ENCODE measurements at places on chromosomes 6 and 20.

DNA sequence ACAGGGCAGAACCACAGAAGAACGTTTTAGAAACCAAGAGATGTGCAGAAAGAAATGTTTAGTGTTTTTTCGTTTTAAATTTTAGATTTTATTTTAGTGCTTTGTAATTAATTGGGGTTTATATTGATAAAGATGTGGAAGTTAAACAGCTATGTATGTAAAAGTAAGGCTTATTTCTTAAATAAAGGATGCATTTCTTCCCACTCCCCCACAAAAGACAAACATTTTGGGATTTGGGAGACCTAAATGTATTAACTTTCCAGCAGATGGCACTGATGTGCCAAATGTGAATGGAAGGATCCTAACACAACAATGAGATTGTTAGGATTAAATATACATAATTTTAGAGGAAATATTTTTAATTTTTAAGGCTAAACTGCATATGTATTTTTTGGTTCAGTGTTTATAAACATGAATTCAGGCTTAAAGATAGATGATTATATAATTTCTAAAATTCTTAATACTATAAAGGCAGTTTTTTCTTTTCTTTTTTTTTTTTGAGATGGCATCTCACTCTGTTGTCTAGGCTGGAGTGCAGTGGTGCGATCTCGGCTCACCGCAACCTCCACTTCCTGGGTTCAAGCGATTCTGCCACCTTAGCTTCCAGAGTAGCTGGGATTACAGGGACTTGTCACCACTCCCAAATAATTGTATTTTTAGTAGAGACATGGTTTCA, 12.0 kb downstream of the PFDN4 start:
- no peak for DNase-seq

DNA sequence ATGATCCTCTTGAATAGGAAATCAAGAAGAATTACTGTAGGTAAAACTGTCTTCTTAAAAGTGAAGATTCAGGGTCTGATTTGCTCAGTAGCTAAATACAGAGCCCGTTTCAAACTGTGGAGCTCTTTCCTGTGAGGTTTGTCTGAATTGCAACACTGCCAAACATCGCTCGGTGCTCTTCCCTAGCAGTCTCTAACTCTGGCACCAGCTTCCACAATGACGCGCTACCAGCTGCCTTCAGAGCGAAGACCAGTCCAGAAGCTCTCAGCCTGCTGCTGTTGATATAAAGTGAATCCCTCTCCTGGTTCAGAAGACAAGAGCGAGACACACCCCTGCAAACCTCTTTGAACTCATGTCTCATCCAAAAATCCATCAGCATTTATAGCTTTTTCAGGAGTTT, 447.0 kb downstream of the LMBRD1 start:
- DNase-seq = no peak

- no peak for DNase-seq
Observed at GRCh38 chr6:16236631-16237199, 1.7 kb upstream of the GMPR start.

DNA sequence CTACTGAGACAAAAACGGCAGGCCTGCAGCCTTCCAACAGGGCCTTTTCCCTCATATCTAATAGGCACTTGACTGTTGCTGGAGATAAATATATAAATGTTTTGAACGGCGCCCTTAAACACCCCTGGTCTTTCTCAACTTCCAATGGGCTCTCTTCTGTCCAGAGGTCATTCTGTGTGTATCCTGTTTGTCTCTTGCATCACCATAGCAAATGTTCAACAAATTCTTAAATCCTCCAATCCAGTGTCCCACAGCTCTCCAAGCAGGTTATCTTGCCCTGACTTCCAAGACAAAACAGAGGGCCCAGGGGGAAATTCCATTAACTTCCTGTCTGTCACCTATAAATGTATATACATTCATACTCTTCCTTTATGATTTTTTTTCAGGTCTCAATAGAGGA, 62.0 kb downstream of the OR2J2 start:
- no peak for DNase-seq

GRCh38 chr6:102655823-102656222, 1262.3 kb downstream of the GRIK2 start:
- DNase-seq = no peak

DNA sequence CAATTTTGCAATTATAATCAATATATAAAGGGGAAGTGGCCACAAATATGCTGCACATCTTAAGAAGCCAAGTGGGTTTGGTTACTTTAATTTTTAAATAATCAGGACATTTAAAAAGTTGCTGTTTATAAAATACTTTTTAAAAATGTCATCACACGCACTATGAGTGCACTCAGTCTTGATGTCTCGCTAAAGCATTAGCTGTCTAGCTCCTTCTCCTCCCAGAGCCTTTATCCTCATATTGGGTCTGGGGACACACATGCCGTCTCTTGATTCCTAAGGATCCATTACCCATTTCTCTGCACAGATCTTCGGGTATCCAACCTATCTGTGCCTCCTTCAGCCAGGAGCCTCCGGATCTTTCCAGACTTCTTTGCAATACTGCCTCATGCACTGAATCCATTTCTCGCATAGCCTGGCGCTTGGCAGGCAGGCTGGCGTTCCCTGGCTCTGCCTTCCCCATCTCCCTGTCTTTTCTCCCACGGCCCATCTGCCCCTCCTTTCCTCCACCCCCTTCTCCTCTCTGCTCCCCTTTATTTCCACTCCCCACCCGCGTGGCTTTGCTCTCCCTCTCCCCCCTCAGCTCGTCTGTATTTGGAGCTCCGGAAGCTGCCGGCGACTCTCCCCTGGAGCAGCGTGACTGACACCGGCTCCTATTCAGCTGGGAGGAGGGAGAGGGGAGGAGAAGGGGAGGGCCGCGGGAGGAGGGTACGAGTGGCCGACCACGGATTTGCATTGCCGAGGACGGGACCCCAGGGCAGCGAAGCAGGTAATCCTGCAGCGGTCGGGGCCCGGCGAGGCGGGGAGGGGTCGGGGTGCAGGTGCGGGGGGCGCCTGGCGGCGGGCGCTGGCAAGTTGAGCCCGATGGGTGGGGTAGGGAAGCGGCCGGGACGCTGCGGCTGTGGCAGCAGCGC, at the start of gene CAP2:
TSS of gene CAP2 (plus strand) at position 618 of the 914 bp plus-strand sequence. CDS start 27,961 bp downstream, outside the sequence.
- DNase-seq = no peak

DNA sequence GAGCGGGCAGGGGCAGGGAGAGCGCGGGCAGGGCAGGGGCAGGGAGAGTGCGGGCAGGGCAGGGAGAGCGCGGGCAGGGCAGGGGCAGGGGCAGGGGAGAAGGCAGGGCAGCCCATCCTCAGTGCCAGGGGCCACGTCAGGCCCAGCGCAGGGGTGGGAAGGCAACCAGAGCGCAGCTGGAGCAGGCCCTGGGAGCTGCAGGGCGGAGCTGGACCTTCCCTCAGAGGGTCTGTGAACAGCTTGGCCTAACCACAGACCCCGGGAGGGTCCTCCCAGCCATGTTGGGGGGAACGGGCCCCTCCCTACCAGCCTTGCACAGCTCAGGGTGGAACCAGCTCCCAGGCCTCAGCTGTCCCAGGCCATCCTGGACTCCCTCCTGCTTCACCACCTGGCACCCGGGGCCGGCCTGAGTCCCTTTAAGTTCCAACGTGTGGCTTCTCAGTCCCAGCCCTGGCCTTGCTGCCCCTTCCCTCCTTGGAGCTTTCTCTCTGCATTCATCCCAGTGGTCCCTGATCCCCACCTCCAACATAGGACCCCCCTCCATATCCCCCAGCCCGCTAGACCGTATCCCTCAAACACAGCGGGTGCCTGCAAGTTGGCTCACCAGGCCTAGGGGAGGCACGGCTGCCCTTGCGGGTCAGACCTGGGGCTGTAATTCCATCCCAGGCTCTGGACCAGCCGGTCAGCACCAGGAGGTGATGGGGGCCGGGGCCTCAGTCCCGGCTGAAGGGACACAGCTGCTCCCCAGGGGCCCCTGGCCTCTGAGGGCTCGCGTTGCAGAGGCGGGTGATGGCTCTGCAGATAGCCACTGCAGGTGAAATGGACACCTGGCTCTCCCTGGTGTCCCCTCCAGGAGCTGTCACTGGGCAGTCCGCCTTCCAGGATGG, 5.6 kb upstream of the ZBTB46 start:
- no peak for DNase-seq

DNA sequence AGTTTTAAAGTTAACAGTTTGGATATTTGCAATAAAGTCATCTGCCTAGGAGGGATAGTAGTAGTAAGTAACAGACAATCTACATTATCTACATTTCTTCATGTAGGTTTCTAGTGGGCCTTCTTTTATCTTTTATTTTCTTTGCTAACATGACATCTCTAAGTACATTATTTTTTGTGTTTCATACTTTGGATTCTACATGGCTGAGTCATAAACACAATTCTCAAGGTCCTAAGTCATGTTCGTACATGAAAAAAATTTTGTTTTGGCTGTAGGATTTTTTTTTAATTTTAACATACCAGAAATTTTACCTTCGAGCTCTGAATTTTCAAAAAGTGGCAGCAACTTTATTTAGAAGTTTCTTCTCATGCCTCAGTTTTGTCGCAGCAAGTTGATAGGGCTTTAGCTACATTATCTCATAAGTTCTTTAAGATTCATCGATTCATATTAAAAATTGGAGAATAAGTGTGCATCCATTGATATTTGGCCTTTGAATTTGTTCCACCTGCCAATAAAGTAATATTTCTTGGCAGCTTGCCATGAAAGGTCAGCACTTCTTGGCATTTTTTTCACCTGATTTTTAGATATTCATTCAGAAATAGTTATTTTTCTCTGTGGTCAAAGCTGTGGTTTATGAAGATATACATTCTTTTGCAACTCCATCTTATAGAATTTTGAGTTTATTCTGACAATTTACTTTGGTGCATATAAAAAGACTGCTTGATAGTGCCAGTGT, 146.2 kb downstream of the GRIK2 start:
- DNase-seq = no peak

DNA sequence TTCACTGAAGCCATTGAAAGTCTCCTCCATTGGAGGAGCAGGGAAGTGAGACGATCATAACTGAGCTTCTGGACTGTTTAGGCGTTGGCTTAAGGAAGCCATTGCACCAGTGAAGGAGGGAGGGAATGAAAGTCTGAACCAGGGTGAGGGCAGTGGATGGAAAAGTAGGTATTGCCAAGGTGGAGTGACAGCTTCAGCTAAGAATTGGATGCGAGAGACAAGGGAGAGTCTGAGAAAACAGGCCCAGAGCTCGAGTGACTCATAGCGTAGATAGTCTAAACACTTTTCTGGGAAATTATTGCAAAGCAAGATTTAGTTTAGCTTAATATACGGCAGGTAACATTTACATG, 4.5 kb downstream of the DSP start:
- no peak for DNase-seq

DNA sequence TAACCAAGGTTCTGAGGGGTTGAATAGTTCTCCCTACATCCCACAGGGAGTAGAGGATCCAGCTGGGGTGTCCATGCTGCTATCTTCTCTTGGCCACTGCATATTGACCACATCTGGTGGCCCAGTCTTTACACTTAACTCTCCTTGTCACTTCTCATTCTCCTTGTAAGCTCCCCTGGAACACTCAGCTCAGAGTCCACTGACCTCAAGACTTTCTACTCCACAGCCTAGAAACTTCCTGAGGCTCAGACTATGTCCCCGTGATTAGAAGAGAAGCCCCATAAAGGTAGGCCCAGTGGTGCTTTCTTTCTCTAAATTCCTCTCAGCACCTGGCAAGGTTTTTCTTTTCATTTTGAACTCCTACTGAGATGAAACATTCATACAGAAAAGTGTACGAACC, 13.3 kb upstream of the ZFAND3 start:
- no peak for DNase-seq
